ENCODE measurements at places on chromosomes 4 and X.

- DNase-seq, result peak; percentile 92
Observed at GRCh38 chr4:145481164-145481941, at the start of gene SMAD1. Gene SMAD1 (plus strand): TSS chr4:145481853. CDS start chr4:145514614, 32,761 bp downstream.

GRCh38 chrX:11611965-11612364 is 53.8 kb downstream of the ARHGAP6 start:
- DNase-seq, result no peak

DNA sequence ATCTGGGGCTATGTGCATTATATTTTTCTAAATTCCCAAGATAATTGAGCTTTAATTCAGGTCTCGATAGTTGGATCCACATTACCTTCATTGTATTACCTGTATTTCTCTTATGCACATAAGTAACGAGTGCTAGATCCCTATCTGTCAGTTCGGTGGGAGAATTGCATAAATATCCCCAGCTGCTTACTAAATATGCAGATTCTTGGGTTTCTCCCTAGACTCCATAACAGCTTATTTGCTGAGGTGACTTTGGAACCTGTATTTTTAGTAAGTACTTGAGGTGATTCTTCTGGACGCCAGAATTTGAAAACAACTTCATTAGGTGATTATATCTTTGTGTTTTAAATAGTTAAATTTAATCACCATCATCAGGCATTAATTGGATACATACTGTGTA is 15.0 kb downstream of the UGT8 start:
- DNase-seq, result no peak

- DNase-seq, result no peak
Observed at GRCh38 chr4:13611283-13611842, 16.2 kb downstream of the BOD1L1 start.

DNA sequence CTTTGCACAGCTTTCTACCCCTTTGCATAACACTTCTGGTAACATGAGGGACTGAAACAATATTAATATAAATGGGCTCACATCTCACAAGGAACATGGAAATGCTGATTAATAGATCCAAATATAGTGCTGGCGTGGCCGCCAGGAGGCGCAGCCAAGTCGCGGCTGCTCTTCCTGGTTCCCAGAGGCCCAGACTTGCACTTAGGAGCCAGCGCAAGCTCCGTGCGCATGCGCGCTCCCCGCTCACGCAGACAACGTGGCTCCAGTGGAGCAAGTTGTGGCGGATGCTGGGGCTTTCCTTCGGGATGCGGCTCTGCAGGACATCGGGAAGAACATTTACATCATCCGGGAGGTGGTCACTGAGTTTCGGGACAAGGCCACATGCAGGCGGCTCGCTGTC is 318.3 kb upstream of the SLC7A11 start:
- no peak for DNase-seq

- DNase-seq, result no peak
Observed at GRCh38 chr4:173461170-173461569, 62.3 kb upstream of the SCRG1 start.

DNA sequence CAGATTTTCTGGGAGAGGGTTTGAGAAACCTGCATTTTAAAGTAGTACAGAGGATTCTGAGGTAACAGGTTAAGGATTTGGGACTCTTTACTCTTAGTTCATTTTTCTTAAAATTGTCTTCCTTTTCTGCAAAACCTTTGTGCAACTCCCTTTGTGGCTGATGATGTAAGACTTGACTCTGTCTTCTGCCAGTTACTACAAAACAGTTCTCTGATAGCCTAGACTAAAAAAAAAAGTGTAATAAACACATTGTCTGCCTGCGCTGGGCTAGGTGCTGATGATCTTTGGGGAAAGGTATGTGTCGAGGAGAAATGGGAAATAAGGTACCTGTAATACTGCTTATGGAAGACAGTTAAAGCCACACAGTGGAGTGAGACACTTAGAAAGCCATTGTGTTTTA is 28.7 kb downstream of the IL13RA1 start:
- no peak for DNase-seq

GRCh38 chrX:64395568-64395929 is 297 bp upstream of the MTMR8 start:
- no peak for DNase-seq

DNA sequence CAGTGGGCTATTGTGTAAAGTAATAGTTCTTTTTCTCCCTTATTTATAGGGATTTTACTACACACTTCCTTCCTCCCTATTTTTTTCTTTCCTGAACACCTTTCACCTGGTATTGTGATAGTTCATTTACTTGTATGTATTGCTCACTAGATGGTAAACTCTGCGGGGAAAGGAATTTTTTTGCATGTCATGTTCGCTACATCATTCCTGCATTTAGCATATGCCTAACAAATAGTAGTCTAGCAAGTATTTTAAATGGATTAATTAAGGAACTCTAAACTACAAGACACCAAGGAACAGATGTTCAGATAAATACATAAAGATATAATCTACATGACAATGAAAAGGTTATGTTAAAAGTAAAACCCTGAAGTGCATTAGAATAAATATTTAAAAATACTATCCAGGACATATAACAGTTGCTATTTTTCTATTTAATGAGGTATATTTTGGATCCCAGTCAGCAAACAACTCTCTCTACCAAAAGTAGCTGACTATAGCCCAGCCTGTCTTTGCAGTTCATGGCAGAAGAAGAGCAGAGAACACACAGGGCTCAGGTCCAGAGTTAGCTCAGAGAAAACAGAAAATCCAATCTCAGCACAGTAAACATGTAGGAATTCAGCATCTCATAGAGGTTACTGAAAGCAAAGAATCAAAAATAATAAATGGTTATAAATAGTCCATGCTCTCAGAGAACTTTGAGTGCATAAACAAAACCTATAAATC is 87.8 kb downstream of the PACRGL start:
- DNase-seq, result no peak

DNA sequence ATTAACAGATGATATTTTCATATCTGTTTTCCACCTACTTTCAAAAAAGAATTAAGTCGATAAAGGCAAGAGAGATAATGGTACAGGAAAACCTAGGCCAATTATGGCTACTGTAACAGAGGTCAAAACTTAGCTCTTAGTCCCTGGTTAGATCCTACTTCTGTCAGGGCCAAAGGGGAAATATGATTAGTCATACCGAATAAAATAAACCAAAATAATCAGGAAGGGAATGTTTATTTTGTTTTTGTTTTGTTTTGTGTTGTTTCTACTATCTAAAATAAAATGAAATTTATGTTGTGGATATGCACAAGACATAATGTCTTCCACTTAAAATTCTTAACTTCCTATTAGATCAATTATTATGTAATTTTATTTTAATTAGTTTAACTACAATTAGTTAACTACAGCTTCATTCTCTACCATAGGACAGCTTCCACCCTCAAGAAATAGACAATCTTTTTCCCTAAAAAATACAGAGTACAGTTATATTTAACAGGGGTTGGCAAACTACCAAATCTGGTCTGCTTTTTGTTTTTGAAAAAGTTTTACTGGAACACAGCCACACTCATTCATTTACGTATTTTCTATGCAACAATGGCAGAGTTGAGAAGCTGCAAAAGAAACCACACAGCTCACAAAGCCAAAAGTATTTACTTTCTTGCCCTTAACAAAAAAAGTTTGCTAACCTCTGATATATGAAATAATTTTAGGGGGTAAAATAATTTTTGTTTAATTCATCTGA is 25.4 kb downstream of the TMEM47 start:
- no peak for DNase-seq

GRCh38 chr4:108527723-108528122 is 92.7 kb upstream of the RPL34 start:
- DNase-seq, result no peak

GRCh38 chr4:110597582-110597981 is 25.3 kb downstream of the PITX2 start:
- DNase-seq, result no peak

- DNase-seq, result no peak
Observed at GRCh38 chrX:112513154-112513553, 166.6 kb downstream of the LHFPL1 start.

- no peak for DNase-seq
Observed at GRCh38 chr4:36402008-36402758, 120.8 kb downstream of the DTHD1 start.

DNA sequence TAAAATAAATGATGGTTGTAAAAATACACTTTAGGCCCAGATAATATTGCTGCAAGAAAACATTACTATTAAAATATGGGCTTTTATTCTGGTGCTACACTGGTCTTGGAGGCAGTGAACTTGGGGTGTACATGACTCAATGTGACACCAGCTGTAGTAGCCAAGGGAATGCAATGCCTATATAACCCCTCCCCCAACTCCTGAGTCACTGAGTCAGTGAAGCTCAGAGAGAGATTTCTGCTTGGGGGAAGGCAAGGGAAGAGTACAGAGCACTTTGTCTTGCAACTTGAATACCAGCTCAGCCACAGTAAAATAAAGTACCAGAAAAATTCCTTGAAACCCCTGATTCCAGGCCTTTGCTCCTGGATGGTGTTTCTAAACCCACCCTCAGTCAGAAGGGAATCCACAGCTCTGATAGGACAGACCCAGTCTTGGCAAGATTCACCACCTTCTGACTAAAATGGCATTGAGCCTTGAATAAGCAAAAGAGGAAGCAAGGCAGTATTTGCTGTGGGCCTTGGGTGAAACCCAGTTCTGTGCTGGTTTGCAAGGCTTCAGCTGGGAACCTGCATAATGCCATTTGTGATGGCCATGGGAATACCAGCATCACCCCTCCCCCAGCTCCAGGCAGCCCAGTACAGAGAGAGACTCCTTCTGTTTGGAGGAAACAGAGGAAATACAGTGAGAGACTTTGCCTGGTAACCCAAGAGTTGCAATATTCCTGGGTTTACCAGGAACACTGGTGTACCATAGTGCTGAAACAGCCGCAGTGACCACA is 209.9 kb downstream of the IQCM start:
- no peak for DNase-seq

- no peak for DNase-seq
Observed at GRCh38 chrX:40922307-40922706, 162.9 kb upstream of the USP9X start.

- DNase-seq, result no peak
Observed at GRCh38 chr4:124523816-124524215, 188.7 kb downstream of the ANKRD50 start.

DNA sequence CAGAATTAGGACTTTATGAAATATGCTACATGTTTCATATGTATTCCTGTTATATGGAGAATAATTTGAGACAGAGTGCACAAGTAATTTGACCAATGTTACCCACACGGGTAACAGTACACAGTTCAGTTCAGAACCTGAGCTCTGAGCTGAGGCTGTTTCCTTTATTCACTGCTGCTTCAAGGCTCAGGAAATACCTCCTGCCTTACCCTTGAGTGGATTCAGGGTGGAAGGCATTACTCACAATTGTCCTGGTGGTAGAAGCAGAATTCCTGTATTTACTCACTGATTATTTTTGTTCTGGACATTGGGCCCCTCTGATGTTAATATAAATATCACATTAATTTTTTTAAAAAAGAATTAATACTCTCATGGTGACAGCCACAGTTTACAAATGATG is 73.5 kb upstream of the CAMK2D start:
- no peak for DNase-seq

DNA sequence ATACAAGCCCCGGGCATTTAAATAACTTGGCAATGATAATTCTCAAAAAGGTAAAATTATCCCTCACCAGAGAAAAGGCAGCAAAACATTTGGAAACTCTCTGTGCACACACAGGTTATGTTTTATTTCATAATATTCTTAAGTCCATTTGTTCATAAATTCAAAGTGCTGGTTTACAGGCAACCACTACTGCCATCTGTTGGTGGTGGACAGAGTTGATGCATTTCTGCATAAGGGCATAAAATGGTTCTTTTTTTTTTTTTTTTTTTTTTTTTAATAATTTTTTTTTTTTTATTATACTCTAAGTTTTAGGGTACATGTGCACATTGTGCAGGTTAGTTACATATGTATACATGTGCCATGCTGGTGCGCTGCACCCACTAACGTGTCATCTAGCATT is 31.5 kb upstream of the IL21 start:
- DNase-seq, result no peak

- DNase-seq, result no peak
Observed at GRCh38 chr4:825971-826330, at the start of gene CPLX1. Gene CPLX1 (minus strand): TSS chr4:826129. CDS start chr4:824522, 1,607 bp downstream.

DNA sequence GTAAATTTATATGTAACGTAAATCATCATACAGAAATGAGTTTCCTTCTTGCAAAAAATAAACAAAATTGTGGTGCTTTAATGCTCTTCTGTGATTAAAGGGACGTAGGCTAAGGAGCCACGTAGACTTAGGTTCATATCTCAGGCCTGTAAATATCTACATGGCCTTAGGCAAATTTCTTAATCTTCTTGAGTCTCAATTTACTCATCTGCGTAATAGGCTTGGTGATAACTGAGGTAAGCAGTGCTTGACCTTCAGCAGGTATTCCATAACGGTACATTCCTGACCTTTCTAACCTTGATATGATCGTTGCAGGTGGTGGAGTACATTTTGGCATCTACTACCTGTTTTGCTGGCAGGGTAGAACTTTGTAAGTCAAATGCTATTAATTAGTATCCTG is 65.2 kb upstream of the TLR3 start:
- no peak for DNase-seq

DNA sequence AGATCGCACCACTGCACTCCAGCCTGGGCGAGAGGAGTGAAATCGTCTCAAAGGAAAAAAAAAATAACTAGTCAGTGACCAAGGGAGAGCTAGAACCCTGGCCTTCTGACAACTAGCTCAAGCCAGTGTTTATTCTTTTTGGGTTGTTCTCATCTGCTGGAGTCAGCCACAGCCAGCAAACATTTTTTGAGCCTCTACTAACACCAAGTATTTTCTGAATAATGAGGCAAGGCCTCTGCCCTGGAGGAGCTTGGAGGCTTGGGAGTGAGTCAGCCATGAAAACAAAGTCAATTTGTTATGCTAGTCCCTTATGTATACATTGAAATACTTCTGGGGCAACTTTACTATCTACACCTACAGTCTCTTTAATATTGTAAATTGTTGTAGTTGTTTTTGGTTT is 46.5 kb downstream of the TMA16 start:
- DNase-seq, result no peak

GRCh38 chrX:8731559-8732395 is at the start of gene ANOS1:
Gene ANOS1 (minus strand): TSS chrX:8732137. CDS start chrX:8732036, 101 bp downstream.
- peak; percentile 80 for DNase-seq

- DNase-seq, result no peak
Observed at GRCh38 chr4:109574931-109575804, 15.1 kb downstream of the MCUB start.

- DNase-seq, result no peak
Observed at GRCh38 chr4:16007471-16008095, 44.6 kb upstream of the FGFBP2 start.

DNA sequence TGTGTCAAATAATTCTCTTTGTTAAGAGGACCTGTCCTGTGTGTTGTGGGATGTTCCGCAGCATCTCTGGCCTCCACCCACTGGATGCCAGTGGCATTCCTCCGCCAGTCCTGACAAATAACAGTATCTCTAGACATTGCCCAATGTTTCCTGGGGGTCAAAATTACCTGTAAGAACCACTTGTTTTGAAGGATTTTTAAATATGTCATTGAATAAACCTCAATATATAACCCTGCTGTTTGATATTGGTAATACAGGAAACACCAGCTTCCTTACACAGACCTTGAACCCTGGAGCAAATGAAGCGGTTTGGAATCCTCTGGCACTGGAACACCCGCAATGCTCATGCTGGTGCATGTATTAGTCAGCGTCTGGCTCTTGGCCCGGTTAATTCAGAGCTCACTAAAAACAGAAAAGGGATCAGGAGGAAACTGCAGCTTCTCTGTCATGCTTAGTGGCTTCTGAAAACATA is 101.3 kb downstream of the TBL1X start:
- DNase-seq, result peak; percentile 39
